NCI-H2107 (cell line): ENCODE measurements at places on chromosomes 1 and 21.

DNA sequence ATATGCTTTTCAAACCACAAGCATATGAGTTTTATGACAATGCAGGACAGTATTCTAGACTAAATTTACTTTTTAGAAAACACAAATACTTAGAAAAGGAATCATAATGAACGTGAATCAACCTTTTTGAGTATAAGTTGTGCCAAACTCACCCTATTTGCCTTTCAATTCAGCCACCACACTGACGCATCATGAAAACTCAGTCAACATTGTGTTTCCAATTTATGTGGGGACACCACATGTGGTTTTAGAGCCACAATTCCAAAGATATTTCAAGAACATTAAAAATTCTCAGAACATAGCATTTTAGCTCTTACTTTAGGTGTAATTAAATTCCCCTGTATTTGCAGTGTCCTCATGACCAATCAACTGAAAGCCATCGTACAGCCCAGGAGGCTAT is 118.8 kb downstream of the PTBP2 start:
- no peak for DNase-seq

DNA sequence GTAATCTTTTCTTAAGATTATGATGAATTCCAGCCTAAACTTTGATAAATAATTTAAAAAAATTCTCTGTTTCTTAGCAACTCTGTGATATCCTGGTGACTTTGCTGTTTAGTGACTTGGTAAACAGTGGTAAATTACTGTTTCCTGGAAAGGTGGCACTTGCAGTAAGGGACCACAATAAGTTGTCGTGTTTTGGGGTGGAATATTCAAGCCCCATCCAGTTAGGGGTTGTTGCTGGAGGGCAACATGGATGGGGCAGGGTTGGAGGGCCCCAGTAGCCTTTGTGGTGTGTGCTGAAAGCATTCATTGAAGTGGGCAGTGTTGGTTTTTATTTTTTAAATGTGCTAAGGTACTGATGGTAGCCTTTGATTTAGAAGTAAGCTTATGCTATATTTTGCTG is 30.3 kb downstream of the PRDM2 start:
- DNase-seq: no peak

DNA sequence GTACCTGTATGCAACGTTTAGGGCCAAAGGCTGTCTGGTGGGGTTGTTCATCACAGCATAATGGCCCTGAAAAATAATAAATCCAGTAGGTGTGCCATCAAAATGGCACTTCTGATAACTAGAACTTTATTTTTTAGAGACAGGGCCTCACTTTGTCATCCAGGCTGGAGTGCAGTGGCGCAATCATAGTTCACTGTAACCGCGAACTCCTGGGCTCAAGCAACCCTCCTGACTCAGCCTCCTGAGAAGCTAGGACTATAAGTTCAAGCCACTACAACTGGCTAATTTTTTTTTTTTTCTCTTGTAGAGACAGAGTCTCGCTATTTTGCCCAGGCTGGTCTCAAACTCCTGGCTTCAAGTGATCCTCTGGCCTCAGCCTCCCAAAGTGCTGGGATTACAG is 4.7 kb downstream of the SNAPIN start:
- no peak for DNase-seq

- DNase-seq: peak; percentile 41
These were observed 488.0 kb upstream of the PLXNA2 start for GRCh38 chr1:208731981-208732821.

GRCh38 chr21:43850728-43851295 is 14.2 kb upstream of the AGPAT3 start:
- no peak for DNase-seq

DNA sequence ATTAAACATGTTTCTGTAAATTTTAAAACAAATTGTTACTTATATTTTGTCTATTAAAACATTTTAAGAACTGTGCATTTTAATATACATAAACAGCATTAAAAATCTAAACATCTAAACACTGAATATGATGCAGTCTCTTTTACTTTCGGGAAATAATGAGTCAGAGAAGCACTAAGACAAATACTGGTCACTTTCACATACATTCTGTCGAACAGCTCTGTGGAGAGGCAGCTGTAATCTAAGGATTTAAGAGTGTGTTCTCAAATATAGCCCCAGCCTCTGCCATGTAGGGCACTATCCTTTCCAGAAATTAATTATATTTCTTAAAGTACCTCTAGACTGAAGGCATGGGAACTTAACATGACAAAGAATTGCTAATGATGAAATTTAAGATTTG is 89.6 kb upstream of the PTGFR start:
- DNase-seq: no peak

GRCh38 chr1:169117599-169117998 is 11.1 kb downstream of the ATP1B1 start:
- no peak for DNase-seq

GRCh38 chr1:245771511-245772281 is 616.9 kb downstream of the KIF26B start:
- DNase-seq: no peak

- DNase-seq: no peak
These were observed 118.4 kb upstream of the L1TD1 start for GRCh38 chr1:62076286-62076685.

- no peak for DNase-seq
These were observed 130.8 kb downstream of the LACTBL1 start for GRCh38 chr1:22841860-22842281.

DNA sequence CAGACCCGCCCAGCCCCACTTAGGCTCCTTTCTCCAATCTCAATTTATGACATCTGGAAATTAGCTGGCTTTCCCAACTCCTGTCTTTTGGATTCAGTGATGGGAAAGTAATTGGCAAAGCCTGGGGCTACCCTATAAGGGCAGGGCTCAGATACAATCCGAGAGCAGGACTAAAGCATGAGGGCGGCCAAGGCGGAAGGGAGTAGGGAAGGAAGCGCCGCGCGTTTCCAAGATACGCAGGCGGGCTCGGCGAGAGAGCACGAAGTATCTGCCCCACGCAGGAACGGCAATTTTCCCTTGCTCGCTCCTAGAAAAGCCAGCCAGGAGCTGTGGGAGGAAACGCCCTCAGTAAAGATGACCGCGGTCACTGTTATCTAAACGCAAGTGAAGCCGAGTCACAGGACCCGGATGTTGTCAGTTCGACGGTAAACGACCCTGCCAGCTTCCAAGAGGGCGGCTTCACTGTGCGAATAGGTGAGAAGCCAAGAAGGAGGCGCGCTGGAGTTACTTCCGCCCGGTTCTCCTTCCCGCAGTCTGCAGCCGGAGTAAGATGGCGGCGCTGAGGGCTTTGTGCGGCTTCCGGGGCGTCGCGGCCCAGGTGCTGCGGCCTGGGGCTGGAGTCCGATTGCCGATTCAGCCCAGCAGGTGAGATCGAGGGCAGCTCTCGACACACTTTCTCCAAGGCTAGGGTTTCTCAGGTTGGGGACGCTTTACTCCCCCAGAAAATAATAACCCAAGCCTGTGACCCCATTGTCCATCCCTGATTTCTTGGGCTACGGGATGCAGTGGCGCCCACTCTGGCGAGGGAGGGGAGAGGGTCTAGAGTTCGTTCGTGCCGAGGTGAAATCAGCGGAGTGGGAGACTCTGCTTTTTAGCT is at the start of gene NDUFS2:
Gene NDUFS2, plus strand, starts transcription at position 532 of the 877 bp plus-strand sequence. Its CDS starts 19 bp downstream, at position 551.
- peak; percentile 99 for DNase-seq

DNA sequence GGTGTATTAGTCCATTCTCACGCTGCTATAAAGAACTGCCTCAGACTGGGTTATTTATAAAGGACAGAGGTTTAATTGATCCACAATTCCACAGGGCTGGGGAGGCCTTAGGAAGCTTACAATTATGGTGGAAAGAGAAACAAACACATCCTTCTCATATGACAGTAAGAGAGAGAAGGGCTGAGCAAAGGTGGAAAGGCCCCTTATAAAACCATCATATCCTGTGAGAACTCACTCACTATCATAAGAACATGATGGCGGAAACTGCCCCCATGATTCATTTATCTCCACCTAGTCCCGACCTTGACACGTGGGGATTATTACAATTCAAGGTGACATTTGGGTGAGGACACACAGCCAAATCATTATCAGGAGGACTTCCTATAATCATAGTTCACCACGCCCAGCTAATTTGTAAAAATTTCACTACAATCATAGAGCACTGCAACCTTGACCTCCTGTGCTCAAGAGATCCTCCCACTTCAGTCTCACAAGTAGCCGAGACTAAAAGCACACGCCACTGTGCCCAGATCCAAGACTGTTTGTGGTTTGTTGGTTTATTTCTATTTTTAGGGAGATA is 164.9 kb downstream of the RERE start:
- DNase-seq: no peak

DNA sequence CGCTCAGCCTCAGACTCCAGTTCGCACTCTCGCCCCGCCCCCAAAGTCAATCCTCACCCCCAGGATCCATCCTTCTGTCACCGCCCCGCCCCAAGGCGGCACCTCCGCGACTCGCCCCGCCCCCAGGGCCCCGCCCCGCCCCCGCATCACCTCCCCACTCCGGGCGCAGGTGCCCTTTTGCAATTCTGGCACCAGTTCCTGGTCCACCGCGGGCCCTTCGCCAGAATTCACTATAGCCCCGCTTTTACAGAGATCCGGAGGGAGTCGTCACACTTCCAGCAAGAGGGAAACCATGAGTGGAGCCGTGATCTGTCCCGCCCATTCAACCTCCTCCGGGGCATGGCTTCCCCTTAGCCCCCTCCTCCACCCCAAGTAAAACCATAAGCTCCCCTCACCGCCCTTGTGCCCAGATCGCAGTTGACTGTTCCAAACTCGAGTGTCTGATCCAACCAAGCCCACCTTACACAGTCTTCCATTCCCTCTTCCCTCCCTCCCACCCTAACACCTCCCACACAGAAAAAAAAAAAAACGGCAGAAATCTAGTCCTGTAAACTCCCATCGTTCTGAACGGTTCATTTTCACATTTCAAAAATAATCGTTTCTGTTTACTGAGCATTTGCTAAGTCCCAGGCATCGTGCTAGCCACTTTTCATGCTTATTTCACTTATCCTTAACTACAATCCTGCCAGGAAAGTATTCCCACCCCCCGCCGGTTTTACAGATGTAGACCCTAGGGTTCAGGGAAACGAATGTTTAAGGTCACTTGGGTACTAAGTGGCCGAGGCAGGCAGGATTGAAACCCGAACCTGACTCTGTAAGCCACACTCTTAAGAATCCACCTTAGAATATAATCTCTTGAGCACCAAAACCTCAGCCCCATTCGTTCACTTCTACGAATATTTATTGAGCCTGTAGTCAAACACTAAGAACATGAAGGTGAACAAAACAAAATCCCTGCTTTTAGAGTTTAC is 1.3 kb upstream of the DNAJC16 start:
- no peak for DNase-seq

- DNase-seq: no peak
These were observed 215.4 kb upstream of the PROX1 start for GRCh38 chr1:213772128-213773063.

DNA sequence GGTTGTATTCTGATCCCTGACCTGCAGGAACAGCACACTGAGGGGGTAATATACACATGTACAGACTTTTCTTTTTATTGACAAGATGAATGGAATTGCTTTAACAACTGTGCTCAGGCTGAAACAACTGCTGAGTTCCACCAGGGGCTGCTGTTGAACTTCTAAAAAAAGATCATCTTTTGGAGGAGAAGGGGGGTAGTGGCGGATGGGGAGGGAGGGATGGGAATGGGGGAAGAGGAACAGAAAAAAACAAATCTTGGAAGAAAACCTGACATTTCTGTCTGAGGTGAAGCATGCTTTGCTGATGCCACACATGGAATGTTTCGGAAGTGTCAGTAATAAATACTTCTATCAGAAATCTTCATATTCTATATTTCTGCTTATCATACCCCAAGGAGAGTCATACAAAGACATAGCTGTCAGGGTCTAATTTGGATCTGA is 75.0 kb downstream of the RWDD3 start:
- DNase-seq: peak; percentile 7

DNA sequence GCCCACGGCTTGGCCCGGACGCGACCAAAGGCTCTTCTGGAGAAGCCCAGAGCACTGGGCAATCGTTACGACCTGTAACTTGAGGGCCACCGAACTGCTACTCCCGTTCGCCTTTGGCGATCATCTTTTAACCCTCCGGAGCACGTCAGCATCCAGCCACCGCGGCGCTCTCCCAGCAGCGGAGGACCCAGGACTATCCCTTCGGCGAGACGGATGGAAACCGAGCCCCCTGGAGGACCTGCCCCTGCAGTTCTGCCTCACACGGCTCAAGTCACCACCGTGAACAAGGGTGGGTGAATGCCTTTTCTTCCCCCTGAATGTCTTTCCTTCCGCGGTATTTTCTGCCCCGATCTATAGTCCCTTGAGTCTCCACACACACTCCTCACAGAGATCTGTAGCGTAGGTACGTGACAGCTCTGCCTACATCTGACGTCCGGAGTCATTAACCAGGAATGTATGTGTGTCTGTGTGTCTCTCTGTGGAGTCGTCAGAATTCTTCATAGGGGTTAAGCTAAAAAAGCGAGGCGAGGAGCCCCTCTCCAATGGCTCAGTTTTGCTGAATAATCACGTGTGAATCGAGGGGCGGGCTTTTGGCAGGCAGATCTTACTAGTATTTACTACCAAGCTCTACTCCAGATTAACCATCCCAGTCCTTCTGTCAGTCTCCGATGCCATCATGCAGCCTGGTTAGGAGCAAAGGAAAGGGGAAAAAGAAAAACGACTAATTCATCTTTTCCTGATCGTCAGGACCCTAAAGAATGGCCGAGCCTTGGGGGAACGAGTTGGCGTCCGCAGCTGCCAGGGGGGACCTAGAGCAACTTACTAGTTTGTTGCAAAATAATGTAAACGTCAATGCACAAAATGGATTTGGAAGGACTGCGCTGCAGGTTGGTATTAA is at the start of gene CDKN2C:
Gene CDKN2C, plus strand, starts transcription at position 635 of the 898 bp plus-strand sequence. Its CDS starts 124 bp downstream, at position 759.
- peak; percentile 84 for DNase-seq

DNA sequence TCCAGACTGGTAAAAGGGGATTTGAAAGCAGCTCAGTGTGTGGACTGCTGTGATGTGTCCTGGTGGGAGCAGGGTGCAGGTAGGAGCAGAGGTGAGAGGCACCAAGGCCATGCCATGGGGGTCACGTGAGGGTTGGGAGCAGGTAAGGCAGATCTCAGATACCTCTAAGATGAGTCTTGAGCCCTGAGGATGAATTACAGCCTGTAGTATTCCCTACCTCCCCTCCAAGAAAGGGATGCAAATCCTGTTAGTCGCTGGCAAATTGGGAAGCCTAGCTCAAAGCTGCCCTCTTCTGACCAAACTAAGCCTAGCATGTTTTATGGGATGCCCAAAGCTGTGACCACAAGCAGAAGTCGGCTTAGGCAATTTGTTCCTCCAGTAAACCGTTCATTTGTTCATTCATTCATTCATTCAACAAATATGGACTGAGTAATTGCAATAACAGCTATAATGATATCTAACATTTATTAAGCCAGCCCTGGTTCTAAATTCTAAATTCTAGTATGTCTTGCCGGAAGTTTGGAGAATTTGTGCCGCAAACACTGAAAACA is 3.9 kb upstream of the NUAK2 start:
- DNase-seq: peak; percentile 64

- no peak for DNase-seq
These were observed 17.6 kb downstream of the SHISA4 start for GRCh38 chr1:201906336-201906735.

GRCh38 chr1:93186667-93187066 is 6.1 kb downstream of the CCDC18 start:
- no peak for DNase-seq

DNA sequence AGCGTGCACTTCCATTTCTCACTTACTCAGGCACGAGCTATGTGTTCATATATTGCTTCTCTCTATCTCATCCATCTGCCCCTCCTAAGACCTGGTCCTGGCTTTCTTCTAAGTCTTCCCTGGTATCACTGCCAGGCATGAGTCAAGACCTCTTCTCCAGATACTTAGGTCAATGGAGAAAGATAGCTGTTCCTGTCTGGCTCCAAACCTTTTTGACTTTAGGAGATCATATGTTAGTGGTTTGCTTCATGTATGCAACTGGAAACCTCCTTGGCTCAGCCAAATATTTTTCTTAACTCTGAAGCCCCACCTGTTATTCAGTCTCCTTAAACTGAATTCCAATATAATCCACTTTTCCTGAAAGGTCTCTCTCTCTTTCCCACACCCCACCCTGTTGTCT is 211.6 kb upstream of the PTBP2 start:
- DNase-seq: no peak
